Heart right ventricle (tissue), 16 donors: ENCODE measurements at places on chromosomes 1 and 21. TPM values are rescaled to one million over a fixed set of nuclear protein-coding genes. Genes with fewer than 3 reads are reported as not detected.

The OR10J1 gene
- polyA plus RNA-seq: not detected

The RGS2 gene
- polyA plus RNA-seq: 24.0 TPM

The ATAD3C gene
- polyA plus RNA-seq: 0.66 TPM

The LGR6 gene
- 3.2 TPM for polyA plus RNA-seq

The KRTAP6-1 gene
- polyA plus RNA-seq: not detected

The LRRN2 gene
- 1.9 TPM for polyA plus RNA-seq

The BSND gene
- not detected for polyA plus RNA-seq

The SIKE1 gene
- polyA plus RNA-seq: 26.6 TPM

The RASSF5 gene
- 2.4 TPM for polyA plus RNA-seq

The PRDM16 gene
- 16.8 TPM for polyA plus RNA-seq

The PCP4 gene
- polyA plus RNA-seq: 6.9 TPM

DNA sequence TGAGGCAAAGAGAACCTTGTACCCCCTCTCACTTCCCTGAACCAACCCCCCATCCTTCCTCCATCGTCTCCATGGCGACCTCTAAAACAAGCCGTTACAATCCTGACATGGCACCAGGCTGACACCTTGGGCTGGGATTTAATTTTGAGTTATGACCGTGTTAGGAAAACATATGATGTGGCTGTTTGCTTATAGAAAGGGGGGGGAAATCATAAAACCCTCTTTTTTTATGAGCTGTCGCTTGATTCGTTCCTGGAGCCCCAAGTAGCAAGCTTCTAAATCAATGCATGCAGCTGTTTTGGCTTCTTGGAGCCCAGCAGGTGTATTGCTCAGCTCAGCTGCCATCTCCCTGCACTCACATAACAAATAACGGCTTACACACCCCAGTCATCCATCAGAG is 301.2 kb upstream of the SPAG17 start:
- H3K4me1 ChIP-seq: no peaks in the 10 kb centered on the region
- H3K36me3 ChIP-seq: no peaks in the 10 kb centered on the region
- DNase-seq: no peak
- H3K27ac ChIP-seq: no peak overlapping the region
- no peak overlapping the region for H3K4me3 ChIP-seq

GRCh38 chr1:177306981-177307380 is 136.2 kb downstream of the BRINP2 start:
- H3K27ac ChIP-seq: no peak overlapping the region
- no peak overlapping the region for H3K4me3 ChIP-seq
- H3K36me3 ChIP-seq: no peaks in the 10 kb centered on the region
- no peaks in the 10 kb centered on the region for H3K27me3 ChIP-seq

GRCh38 chr1:106954661-106955229 is 101.7 kb upstream of the PRMT6 start:
- no peak overlapping the region for H3K4me3 ChIP-seq
- H3K27ac ChIP-seq: no peak overlapping the region
- H3K27me3 ChIP-seq: no peaks in the 10 kb centered on the region
- DNase-seq: no peak
- no peaks in the 10 kb centered on the region for H3K4me1 ChIP-seq

GRCh38 chr1:5227114-5227513 is 572.7 kb downstream of the AJAP1 start:
- peaks cover 48% of the 10 kb centered on the region for H3K27me3 ChIP-seq
- no peaks in the 10 kb centered on the region for H3K36me3 ChIP-seq
- DNase-seq: no peak
- no peak overlapping the region for H3K27ac ChIP-seq

DNA sequence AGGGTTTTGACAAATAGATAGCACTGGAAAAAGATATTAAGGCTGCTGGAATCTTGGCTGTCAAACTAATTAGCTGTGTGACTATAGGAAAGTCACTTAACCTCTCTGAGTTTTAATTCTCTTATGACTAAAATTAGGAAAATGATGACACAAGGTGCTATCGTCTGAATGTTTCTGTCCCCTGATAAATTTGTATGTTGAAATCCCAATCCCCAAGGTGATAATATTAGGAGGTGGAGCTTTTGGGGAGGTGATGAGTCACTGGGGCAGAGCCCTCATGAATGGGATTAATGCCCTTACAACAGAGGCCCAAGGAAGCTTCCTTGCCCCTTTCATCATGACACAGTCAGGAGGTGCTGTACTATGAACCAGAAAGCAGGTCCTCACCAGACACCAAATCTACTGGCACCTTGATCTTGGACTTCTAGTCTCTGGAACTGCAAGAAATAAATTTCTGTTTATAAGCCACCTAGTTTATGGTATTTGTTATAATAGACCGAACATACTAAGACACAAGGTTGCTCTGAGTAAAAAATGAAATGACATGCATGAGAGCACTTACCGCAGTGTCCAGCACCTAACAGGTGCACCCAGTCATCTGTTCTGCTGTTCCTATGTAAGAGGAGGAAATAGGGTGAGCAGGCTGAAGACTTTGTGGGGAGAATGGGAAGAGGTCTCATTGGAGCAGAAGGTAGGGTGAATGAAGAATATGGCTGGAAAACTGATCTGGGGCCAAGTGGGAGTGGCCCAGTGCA is 26.3 kb upstream of the DISP1 start:
- no peak overlapping the region for H3K27ac ChIP-seq
- H3K4me3 ChIP-seq: no peak overlapping the region
- DNase-seq: no peak
- no peaks in the 10 kb centered on the region for H3K27me3 ChIP-seq

- H3K4me3 ChIP-seq: no peak overlapping the region
- H3K27me3 ChIP-seq: no peaks in the 10 kb centered on the region
- H3K4me1 ChIP-seq: peaks cover 39% of the 10 kb centered on the region
- DNase-seq: no peak
- H3K27ac ChIP-seq: peak overlapping the region; percentile 64
Measured at GRCh38 chr1:54221113-54221834, 21.3 kb downstream of the MRPL37 start.

- DNase-seq: peak; percentile 29
- H3K27ac ChIP-seq: peak overlapping the region; percentile 89
- H3K36me3 ChIP-seq: no peaks in the 10 kb centered on the region
- H3K4me1 ChIP-seq: peaks cover 70% of the 10 kb centered on the region
Measured at GRCh38 chr1:171141688-171142415, 43.2 kb upstream of the FMO2 start.

- no peaks in the 10 kb centered on the region for H3K36me3 ChIP-seq
- peak overlapping the region; percentile 78 for H3K4me3 ChIP-seq
Measured at GRCh38 chr1:62784509-62785365, 805 bp downstream of the ATG4C start.

- H3K27me3 ChIP-seq: no peaks in the 10 kb centered on the region
- DNase-seq: no peak
- H3K36me3 ChIP-seq: no peaks in the 10 kb centered on the region
- H3K27ac ChIP-seq: no peak overlapping the region
Measured at GRCh38 chr21:23607782-23608431, 1999.4 kb downstream of the MRPL39 start.

DNA sequence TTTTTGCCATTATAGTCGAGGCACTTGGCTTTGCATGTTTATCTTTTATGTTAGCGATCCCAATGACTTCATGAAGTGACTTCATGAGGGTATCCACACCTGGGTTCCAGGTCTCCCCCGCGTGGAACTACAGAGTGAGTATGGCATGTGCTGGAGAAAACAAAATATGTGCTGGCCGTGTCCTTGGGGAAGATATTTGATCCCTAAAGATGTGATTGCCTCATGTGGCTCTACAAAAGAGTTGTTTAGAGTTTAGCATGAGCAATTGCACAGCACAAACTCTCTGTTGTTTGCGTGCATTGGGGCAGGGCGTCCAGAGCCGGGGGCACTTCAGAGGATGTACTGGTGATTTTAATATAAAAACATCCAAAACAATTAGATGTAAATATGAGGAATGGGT is 4.8 kb downstream of the IL10RB start:
- H3K4me1 ChIP-seq: peaks cover 12% of the 10 kb centered on the region
- H3K36me3 ChIP-seq: peaks cover 75% of the 10 kb centered on the region
- H3K4me3 ChIP-seq: no peak overlapping the region
- no peak overlapping the region for H3K27ac ChIP-seq
- no peak for DNase-seq

- H3K27ac ChIP-seq: peak overlapping the region; percentile 94
- DNase-seq: peak; percentile 62
- H3K4me3 ChIP-seq: peak overlapping the region; percentile 92
- H3K4me1 ChIP-seq: peaks cover 70% of the 10 kb centered on the region
- no peaks in the 10 kb centered on the region for H3K27me3 ChIP-seq
Measured at GRCh38 chr1:37476460-37477197, 2.2 kb downstream of the ZC3H12A start.

- no peak overlapping the region for H3K27ac ChIP-seq
- no peaks in the 10 kb centered on the region for H3K4me1 ChIP-seq
- DNase-seq: no peak
- H3K27me3 ChIP-seq: no peaks in the 10 kb centered on the region
- H3K4me3 ChIP-seq: no peak overlapping the region
- H3K36me3 ChIP-seq: peaks cover 10% of the 10 kb centered on the region
Measured at GRCh38 chr1:2181271-2181670, 13.3 kb downstream of the FAAP20 start.

DNA sequence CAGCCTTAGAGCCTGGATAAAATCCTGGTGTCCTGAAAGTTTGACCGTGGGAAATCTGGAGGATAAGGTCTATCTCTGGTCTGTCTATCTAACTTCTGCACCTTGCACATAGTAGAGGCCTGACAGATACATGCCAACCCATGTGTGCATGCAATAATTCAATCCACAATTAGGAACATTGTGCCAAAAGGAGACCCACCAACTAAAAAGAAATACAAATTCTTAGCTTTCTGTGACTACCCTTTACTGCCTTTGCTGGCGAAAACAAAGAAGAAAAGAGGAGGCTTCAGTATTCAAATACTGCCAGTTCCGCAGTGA is 381 bp upstream of the KLHL20 start:
- H3K36me3 ChIP-seq: peaks cover 13% of the 10 kb centered on the region
- peak overlapping the region; percentile 90 for H3K27ac ChIP-seq
- peak overlapping the region; percentile 87 for H3K4me3 ChIP-seq
- peaks cover 34% of the 10 kb centered on the region for H3K27me3 ChIP-seq

- H3K4me1 ChIP-seq: no peaks in the 10 kb centered on the region
- H3K36me3 ChIP-seq: no peaks in the 10 kb centered on the region
- no peaks in the 10 kb centered on the region for H3K27me3 ChIP-seq
Measured at GRCh38 chr21:46168238-46168637, 12.9 kb upstream of the FTCD start.

DNA sequence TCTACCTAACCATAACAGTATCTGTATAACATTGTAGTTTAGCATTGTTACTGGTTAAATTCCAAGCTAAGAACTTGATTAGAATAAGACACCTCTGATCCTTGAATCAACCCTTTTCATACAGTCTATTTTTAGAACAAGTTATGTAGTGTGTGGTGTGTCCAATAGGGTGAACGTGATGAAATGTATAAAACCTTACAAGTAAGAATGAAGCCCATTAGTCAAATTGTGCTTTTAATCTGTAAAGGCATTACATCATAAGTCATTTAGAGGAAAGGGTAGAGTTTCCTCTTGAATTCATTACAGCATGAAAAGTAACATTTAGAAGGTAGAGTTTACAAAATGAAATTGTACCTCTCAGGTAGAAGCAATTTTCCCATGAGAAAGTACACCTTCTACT is 479.2 kb downstream of the LTN1 start:
- no peaks in the 10 kb centered on the region for H3K36me3 ChIP-seq
- no peak overlapping the region for H3K4me3 ChIP-seq
- no peak overlapping the region for H3K27ac ChIP-seq
- H3K27me3 ChIP-seq: no peaks in the 10 kb centered on the region

DNA sequence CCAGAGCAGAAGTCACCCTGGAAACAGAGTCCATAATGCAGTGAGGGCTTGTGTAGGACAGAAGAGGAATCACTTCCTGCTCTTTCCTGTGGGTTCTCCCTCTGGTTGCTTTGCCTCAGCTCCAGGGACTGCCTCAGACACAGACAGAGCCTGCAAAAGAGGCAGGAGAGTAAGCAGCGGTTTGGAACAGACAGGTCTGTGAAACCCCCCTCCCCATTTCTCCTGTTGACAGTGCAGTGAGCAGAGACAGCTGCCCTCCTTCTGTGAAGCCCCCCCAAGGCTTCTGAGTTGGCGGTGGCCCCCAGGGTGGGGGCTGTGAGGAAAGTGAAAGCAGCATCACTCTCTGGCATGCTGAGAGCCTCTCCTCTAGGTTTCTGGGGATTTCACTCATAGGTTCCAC is 53.0 kb downstream of the MAB21L3 start:
- H3K27ac ChIP-seq: peak overlapping the region; percentile 72
- H3K36me3 ChIP-seq: no peaks in the 10 kb centered on the region
- no peak overlapping the region for H3K4me3 ChIP-seq
- DNase-seq: no peak
- no peaks in the 10 kb centered on the region for H3K27me3 ChIP-seq

GRCh38 chr1:247295746-247296145 is 35.9 kb downstream of the ZNF496 start:
- peaks cover 17% of the 10 kb centered on the region for H3K36me3 ChIP-seq
- no peak overlapping the region for H3K27ac ChIP-seq
- no peaks in the 10 kb centered on the region for H3K4me1 ChIP-seq
- no peak overlapping the region for H3K4me3 ChIP-seq
- H3K27me3 ChIP-seq: no peaks in the 10 kb centered on the region

DNA sequence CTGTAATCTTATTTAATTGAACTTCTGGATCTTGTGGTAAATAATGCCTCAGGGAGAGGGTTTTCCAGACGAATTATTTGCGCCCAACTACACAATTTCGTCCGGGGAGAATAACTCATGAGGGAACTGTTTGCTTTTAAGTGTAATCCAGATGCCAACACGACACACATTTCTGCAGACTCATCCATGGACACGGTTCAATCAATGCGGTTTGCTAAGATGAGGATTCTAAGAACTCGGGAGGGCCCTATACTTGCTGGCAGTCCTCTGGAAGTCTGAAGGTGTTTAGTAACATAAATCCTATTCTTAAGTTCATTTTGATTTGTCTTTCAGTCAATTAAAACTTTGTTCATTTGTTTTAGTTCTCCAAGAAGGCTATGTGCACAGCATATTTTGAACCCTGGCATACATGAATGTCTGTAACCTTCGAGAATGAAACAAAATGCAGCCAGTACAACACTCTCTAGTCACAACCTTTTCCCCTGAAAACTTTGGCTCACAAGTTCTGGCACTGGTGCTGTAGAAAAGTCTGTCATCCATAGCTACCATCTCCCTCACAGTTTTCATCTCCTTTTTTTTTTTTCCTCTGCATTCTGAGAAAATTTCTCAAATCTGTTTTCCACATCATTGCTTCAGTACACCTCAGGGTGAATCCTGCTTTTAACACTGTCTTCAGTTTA is 38.8 kb downstream of the DIPK1A start:
- no peak overlapping the region for H3K4me3 ChIP-seq
- H3K27me3 ChIP-seq: no peaks in the 10 kb centered on the region
- H3K27ac ChIP-seq: no peak overlapping the region
- H3K36me3 ChIP-seq: no peaks in the 10 kb centered on the region
- no peak for DNase-seq
- H3K4me1 ChIP-seq: no peaks in the 10 kb centered on the region

DNA sequence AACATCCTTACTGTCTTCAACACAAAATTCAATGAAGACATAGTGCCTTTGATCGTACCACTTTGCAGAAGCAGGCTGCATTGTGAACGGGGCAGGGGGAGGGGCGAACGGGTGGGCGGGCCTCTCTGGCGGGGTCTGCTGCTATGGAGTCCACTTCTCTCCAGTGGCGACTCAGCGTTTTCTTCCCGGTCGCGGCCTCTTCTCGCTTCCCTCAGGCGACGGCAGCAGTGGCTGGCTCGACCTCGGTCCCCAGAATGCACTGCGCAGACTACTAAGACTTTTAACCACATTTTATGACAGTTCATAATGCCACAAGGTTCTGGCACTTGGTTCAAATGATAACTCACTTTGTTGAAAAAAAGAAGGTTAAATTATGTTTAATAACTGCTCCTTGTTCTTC is 21.2 kb downstream of the GBP2 start:
- no peaks in the 10 kb centered on the region for H3K27me3 ChIP-seq
- no peak for DNase-seq
- no peak overlapping the region for H3K27ac ChIP-seq
- no peak overlapping the region for H3K4me3 ChIP-seq
- H3K36me3 ChIP-seq: peaks cover 31% of the 10 kb centered on the region
- H3K4me1 ChIP-seq: no peaks in the 10 kb centered on the region
